ENCODE measurements at places on chromosomes 7 and 10. TPM values are rescaled to one million over a fixed set of nuclear protein-coding genes. Genes with fewer than 3 reads are reported as not detected.

Gene LSM8
- 63.9 TPM for total RNA-seq

GRCh38 chr10:119896937-119897770, 4.6 kb downstream of the SEC23IP start:
- DNase-seq, result no peak

- no peak for DNase-seq
These were observed 144.0 kb upstream of the PPP1R3A start for GRCh38 chr7:114062810-114063209.

DNA sequence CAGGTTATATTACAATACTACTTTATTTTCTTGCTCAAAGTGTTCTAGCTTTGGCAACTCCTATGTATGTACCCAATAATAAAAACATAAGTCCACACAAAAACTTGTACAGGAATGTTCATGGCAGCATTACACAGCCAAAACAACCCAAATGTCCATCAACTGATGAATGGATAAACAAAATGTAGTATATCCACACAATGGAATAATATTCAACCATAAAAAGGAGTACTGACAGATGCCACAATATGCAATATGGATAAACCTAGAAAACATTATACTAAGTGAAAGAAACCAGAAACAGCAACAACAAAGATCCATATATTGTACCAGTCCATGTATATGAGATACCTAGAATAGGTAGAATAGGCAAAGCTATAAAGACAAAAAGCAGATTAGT, 21.0 kb downstream of the PPA1 start:
- no peak for DNase-seq

DNA sequence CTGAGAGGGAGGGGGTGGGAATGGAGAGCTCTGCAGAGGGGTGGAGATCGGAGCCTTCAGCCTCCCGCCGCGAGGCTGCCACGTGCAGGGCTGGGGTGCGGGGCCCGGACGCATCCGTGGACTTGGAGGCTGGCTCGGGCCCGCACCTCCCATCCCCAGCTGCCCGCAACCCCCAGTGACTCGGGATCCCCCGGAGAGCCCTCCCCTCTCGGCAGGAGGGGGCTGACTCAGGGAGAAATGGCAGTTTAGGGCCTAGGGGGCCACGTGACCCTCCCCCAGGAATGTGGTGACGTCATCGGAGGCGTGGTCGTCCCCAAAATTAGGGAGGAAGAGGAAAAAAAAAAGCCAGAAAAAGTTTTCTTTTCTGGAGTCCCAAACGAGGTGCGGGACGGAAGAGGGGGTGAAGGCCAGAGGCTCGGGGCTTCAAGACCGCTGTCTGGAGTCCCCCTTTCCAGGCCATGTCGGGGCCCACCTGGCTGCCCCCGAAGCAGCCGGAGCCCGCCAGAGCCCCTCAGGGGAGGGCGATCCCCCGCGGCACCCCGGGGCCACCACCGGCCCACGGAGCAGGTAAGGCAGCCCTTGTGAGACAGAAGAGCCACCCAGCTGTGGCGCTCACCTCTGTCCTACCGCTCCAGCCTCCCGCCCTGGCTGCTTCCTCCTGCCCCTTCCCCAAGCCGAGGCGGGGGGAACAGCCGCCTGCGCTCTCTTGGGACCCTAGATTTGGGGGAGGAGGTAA, at the start of gene TRIP6:
TSS of gene TRIP6 (plus strand) at position 348 of the 736 bp plus-strand sequence. CDS start at position 459, 111 bp downstream.
- no peak for DNase-seq

GRCh38 chr7:100127866-100128636, 1.3 kb downstream of the MBLAC1 start:
- peak; percentile 39 for DNase-seq

GRCh38 chr10:88127269-88127668, 263.8 kb downstream of the PTEN start:
- DNase-seq, result no peak

Gene CCL26
- total RNA-seq, result 0.14 TPM

DNA sequence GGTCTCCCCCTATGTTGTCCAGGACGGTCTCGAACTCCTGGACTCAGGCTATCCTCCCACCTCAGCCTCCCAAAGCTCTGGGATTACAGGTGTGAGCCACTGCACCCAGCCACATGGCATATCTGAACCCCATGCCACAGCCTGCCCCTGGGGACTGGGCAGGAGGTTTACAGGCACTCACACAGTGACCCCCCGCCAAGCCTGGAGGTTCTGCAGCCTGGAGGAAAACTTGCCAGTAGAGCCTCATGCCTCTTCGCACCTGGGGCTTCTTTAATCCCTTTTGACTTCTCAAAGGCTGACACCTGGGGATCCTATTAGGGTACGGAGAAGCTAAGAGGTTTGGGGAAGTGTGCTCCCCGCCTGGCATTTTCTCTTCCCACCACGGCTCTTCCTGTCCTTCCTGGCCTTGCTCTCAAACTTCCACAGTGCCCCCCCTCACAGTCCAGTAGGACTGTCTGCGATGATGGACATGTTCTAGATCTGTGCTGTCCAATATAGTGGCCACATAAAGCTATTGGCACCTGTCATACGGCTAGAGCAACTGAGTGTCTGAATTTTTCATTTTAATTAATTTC, 11.4 kb upstream of the KCP start:
- no peak for DNase-seq

- peak; percentile 50 for DNase-seq
These were observed at the start of gene KCNIP2 for GRCh38 chr10:101843032-101844021. KCNIP2 (minus strand) TSS chr10:101843800; CDS start chr10:101843568, 232 bp downstream.

DNA sequence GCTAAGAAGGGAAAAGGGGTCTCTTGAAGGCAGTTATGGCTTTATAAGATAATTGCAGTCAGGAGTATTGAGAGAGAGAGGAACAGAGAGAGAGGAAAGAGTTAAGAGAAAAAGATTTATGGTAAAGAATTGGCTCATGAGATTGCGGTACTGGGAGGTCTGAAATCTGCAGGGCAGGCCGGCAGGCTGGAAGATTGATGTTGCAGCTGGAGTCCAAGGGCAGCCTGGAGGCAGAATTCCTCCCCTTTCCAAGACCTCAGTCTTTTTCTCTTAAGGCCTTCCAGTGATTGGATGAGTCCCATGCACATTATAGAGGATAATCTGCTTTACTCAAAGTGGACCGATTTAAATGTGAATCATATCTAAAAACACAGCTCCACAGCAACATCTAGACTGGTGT, 68.4 kb downstream of the HACD1 start:
- DNase-seq, result no peak

Gene UPK3BL1
- total RNA-seq, result 11.5 TPM

GRCh38 chr10:75483188-75483587, 51.8 kb downstream of the LRMDA start:
- no peak for DNase-seq

Gene ARMS2
- total RNA-seq, result not detected

DNA sequence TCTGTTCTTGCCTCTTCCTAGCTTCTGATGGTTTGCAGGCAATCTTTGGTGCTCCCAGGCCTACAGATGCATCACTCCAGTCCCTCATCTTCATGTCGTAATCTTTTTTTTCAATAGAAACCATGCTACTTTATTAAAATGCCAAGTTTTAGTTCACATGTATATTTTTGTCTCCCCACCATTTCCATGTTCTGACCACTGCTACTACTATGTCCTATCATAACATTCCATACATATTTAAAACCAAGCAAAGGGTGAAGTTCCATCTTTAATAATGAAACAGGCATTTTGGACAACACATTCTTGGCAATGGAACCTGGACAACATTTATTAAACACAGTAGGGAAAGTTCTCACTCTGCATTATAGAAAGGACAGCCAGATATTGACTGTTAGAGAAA, 58.8 kb downstream of the ZNF518A start:
- DNase-seq, result no peak

Gene ZNF746
- total RNA-seq, result 9.4 TPM

- DNase-seq, result no peak
These were observed 217.3 kb downstream of the CELF2 start for GRCh38 chr10:11234857-11235531.

DNA sequence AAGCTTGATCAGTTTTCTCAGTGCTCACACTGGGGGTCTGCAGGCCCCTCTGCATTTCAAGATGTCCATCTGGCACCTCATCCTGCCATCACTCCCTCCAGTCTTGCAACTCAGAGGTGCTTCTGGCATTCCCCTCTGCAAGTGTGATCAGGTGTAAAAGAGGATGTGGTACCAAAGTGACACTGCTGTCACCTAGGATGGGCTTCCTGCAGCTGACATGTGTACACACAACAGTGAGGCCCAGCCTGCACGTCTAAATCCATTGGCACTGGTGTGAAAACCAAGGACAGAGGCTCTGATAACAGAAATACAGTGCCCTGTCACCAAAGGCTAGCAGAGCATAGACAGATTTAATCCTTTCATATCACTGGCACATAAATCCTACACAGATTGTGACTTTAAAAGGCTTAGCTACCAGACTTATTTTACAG, 162.5 kb upstream of the CELF2 start:
- peak; percentile 5 for DNase-seq

Gene FFAR4
- 0.14 TPM for total RNA-seq

Gene ACBD7
- 11.9 TPM for total RNA-seq

Gene EN2
- under 0.01 TPM for total RNA-seq

DNA sequence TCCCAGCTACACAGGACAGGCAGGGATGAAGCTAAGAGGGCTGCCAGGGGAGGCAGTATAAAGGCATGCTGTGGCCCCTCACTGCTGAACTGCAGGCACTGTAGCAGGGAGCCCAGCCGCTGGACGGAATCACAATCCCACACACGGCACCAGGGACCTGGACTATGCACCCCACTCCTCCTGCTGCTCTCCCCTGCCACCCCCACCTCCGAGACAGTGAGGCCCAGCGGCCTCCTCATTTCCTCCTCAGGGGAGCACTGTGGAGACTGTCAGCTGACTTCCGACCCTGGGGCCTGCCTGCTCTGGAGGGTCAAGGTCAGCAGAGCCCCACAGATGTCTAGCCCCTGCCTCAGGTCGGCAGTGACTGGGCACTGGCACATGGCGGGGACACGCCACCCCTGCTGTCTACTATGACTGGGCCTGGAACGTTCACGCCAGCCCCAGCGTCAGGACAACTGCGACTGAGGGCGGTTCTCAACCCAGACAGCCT, 92.7 kb downstream of the FAM53B start:
- no peak for DNase-seq

Gene SEMA3A
- 1.0 TPM for total RNA-seq

DNA sequence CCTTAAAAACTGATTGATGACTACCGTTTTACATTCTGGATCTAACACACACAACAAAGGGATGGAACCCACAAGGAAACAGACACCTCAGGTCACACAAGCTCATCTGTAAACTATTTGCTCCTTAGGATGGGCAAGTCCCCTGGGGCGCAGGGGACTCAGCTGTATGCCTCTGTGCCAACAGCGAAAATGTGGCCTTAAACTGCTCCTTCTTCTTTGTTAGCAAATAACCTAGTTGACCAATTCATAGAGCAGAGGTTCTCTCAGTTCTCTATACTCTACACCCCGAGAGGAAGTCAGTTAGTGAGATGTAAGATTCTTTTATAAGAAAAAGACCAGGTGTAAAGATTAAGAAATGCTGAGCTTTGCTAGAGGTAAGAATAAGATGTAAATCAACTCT, 181.9 kb upstream of the PRSS58 start:
- peak; percentile 51 for DNase-seq

DNA sequence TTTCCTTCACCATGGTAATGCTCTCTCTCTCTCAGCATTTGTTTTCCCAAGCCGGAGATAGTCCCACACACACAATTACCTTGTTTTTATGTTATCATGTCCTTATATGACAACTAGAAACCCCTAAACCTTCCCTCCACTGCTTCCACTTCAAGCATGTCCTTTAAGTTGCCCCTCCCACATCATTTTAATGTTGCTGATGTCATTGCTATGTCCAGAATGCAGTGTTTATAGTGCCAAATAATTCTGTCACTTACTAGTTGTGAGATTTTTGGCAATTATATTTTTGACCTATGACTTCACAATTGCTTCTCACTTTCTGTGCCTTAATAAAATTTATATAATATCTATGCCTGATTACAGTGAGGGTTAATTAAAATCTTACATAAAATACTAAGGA, 645.9 kb downstream of the XPNPEP1 start:
- DNase-seq, result no peak

Gene FZD1
- 1.4 TPM for total RNA-seq

GRCh38 chr7:106346678-106347217, 62.0 kb upstream of the NAMPT start:
- DNase-seq, result no peak

Gene DNAJC2
- 26.5 TPM for total RNA-seq

- no peak for DNase-seq
These were observed 21.2 kb upstream of the ZMIZ1 start for GRCh38 chr10:79047584-79047874.

GRCh38 chr7:121530227-121531174, 134.4 kb upstream of the FAM3C start:
- DNase-seq, result no peak

Gene DAGLB
- total RNA-seq, result 11.1 TPM

Gene CALML5
- 32.6 TPM for total RNA-seq

- no peak for DNase-seq
These were observed 51.5 kb upstream of the DLX6 start for GRCh38 chr7:96953676-96954513.

Gene SPACDR
- 0.76 TPM for total RNA-seq

DNA sequence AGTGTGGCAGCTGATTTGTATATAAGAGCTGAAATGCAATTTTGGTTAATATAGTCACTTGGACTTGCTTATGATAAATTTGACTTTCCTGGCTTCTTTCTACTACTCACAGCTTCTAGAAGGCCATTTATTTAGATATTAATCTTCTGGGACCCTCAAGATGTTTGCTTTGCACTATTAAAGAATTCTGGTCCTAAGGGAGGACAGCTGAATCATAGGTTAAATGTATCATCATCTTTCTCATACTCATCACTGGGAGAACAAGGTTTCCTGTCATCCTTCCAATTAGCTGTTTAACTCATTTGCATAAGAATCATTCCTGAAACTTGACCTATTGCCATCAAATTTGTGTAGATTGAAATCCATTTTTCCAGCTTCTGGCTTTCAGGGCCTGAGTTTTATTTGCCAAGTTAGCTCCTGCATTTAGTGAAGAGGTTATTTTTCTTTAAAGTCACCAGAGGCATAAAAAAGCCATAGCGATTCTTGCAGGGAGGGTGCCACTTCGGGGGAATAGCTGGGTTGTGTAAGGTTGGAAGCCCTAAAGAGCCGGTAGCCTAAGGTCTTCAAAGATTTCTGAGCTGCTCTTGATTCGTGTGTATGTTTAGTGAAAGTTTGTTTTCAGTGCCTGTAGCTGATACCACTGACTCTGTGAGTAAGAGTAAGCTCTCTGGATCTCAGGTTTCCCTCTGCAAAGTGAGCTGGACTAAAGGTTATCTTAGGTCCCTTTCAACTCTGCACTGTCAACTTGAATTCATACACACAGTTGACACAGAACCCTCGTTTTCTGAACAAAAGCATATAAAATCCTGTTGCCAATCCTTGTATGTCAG, 4.3 kb downstream of the MAP3K8 start:
- DNase-seq, result no peak
